ENCODE measurements at places on chromosomes 7 and 10.

GRCh38 chr7:131753620-131754222, 197.3 kb upstream of the PODXL start:
- DNase-seq: no peak

DNA sequence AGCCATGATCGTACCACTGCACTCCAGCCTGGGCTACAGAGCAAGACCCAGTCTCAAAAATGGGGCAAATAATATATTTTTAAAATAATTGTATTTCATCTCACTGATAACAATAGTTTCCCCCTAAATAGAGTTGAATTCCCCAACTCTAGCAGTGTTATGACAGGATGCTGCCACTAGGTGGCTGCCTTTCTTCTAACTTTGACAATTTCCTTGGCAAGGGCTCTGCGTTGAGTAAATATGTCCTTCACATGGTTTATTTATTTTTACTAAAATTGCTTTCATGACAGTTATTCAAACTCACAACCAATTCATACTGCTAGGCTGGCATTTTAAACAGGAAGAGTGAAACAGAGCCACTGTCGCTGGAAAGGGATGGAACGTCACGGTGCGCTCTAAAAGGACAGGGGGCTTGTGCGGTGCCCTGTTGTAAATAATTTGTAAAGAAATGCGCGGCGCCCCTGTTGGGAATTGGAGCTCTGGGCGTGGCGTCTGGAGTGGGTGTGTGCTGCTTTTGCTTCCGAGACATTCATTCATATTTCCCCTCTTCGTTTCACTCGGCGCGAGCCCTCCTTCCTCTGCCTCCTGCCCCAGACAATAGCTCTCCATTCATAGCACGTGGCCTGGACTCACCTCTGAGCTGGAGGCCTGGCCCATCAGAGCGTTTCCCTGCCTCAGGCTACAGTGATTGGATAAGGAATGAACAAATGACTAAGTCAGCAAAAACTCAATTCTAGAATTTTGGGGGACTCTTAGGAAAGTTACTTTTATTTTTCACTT, 20.5 kb upstream of the PITRM1 start:
- no peak for DNase-seq

DNA sequence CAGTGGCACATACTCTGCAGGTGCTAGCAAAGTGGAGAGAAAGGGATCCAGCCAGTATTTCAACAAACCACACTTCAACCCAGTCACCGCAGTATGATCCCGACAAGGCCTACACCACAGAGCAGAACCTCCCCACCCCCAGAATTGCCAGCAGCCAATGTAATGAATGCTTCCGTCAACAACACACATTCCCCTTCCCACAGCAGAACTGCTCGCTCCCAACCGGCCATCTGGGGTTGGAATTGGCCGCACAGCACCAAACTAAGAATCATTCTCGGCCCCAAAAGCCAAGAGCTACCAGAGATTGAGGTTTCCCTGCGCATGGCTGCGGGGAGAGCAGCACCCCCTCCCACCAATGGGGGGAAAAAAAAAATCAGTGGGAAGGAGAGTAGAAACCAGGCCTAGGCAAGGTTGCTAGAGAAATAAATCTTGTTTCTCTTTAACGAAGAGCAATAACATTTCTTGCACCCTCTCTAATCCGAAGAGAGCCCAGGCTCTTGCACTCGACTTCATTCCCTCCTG, 1.1 kb downstream of the WASL start:
- DNase-seq: peak; percentile 32

DNA sequence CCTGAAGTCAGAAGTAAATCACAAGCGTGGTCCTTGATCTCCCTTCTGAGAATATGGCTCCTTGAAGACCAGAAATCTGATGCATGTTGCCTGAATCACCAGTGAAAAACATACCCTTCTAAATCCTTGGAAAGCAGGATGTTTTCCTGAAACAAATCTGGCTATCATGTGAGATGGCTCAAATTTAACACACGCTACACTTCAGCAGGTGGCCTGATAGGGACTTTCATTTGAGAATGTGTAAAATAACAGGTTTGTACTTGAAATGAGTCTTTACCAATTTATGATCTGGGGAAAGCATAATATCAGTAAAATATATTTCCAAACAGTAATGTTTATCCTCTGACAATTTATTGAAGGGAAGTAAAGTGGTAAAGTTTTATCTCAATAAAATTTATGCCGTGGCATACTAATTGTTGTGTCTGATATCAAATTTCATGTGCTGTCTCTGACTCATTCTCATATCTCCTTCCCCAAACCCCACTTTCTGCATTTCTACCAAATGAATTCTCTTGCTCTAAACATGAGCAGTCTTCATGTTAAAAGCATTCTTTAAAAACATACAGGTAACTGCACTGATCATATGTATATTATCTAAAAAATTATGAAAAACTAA, 17.4 kb downstream of the CYP3A4 start:
- DNase-seq: no peak

GRCh38 chr7:97401398-97401797, 283.9 kb downstream of the SDHAF3 start:
- DNase-seq: no peak

- no peak for DNase-seq
Measured at GRCh38 chr10:24574578-24575155, 149.0 kb downstream of the ARHGAP21 start.

- no peak for DNase-seq
Measured at GRCh38 chr7:91892821-91893340, 12.4 kb upstream of the MTERF1 start.

DNA sequence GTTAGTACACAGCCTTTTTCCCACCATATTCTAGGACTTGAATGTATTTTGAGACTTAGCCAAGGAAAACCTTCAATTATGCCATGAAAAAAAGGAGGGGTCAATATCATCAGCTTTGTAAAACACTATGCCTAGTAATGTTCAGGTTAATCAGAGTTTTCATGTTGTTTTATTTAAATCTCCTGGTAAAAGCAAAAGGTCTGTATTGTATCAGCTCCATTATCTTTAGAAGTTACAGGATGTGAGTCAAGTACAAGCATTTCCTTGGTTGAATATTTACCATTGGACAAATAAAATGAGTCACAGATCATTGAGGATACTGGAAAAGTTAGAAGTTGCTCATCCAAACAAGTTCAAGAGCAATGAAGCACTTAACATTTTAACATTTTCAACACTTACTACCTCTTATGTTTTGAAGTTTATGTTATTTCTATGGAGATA, 89.9 kb upstream of the CAPZA2 start:
- DNase-seq: no peak

- no peak for DNase-seq
Measured at GRCh38 chr10:26502986-26503385, 64.8 kb downstream of the APBB1IP start.

GRCh38 chr7:19749658-19750057, 23.8 kb downstream of the TMEM196 start:
- no peak for DNase-seq

DNA sequence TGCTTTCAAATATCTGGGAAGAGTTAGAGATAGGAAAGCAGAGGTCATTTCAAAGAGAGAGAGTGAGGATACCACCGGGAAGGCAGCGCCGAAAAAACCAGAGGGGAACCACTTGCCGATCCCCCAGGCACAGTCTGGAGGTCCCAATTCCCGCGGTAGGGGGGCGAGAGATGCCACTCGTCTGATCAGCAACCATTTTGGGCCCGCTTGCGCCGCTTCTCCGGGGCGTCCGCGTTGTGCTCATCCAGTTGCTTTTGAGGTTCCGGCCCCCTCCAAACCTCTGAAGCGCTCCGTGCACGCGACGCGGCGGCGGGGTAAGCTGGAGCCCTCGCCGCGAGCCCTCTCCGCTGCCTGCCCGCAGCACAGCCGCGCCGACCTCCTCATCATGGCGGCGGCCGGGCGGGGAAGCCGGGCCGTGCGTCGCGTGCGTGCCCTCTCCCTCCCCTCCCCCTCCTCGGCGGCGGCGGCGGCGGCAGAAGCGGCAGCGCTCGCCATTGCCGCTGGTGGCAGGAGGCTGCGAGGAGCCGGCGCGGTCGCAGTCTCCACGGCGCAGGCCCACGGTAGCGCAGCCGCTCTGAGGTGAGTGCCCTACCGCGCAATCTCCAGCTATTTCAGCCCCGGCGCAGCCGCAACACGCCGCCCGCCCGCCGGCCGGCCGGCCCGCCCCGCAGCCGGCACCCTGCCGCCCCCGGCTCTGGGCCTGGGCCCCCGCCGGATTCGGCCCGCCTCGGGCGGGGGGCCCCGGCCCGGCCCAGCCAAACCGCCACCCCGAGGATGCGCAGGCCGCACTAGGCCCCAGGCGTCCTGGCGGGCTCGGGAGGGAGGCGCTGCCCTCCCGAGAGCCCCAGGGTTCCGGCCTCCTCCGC, at the start of gene NRF1:
Gene NRF1, plus strand, starts transcription at position 475 of the 866 bp plus-strand sequence. CDS start 45,632 bp downstream, outside the sequence.
- DNase-seq: peak; percentile 83

DNA sequence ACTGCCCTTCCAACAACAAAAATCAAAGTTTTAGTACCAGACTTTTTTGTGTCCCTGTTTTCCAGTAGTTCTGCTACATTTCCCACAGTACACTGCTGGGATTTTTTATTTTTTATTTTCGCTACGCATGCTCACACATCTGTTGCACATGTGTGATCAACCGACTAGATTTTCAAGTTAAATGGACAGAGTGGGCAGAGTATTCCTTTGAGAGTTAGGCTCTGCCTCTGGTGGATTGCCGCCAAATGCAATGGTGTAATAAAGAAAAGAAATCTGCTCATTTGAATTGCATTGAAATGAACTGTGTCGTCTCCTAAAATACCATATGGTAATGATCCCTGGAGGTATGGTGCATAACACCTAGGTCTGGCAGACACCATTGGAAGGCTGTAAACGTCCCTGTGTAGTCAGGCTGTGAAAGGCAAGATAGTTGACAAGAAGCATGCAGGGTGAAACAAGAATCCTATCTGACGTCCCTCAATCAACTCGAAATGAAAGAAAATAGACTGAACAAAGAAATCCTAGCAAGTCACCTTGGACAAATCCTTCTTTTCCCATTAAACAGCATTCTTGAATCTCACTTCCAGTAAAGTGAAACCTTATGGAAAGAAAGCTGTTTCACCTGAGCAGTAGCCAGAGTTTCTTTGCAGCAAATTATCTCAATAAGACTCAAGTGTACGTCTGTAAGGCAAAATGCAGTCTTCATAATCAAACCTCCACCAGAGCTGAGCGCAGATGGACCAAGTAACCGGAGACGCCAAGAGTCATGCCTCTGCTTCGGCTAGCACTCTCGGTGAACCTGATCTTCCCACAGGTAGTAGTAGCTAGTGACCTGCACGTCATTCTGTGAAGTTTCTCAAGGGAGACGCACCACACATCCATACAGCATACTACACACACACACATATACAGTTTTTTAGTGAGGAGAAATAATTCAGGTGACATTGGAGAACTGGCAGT, 357.3 kb downstream of the CRPPA start:
- DNase-seq: no peak

GRCh38 chr7:137996386-137996851, 5.5 kb downstream of the CREB3L2 start:
- DNase-seq: no peak

- no peak for DNase-seq
Measured at GRCh38 chr7:80478683-80479082, 33.2 kb downstream of the GNAT3 start.

GRCh38 chr7:87347207-87347606, 1.7 kb downstream of the CROT start:
- no peak for DNase-seq

GRCh38 chr10:62517252-62517651, 143.1 kb downstream of the ZNF365 start:
- no peak for DNase-seq

GRCh38 chr7:151410405-151411390, 860 bp upstream of the WDR86 start:
- DNase-seq: no peak

- DNase-seq: no peak
Measured at GRCh38 chr10:130480491-130480890, 344.3 kb downstream of the GLRX3 start.

- DNase-seq: peak; percentile 15
Measured at GRCh38 chr10:103493916-103494877, 692 bp downstream of the NEURL1 start.

- peak; percentile 30 for DNase-seq
Measured at GRCh38 chr7:129824291-129825208, 128.2 kb downstream of the UBE2H start.

GRCh38 chr10:22246680-22247391, 29.0 kb upstream of the EBLN1 start:
- DNase-seq: no peak

GRCh38 chr10:23343591-23344240, 881 bp downstream of the C10orf67 start:
- peak; percentile 54 for DNase-seq

DNA sequence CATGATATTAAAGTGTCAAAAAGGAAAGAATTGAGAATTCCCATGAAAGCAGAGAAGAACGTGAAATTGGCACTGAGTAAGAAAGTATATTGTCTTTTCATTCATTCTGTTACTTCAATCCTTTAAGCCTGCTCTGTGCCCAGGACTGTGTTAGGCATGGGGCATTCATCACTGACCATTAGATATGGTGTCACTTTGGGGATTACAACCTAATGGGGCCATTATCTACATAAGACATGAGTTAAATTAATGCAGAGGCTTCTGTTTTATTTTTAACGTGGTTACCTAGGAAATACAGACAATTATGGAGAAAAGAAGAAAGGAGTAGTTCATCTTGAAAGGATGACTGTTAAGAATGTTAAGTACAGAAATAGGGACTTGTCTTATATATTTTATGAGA, 163.5 kb upstream of the LRGUK start:
- DNase-seq: no peak

DNA sequence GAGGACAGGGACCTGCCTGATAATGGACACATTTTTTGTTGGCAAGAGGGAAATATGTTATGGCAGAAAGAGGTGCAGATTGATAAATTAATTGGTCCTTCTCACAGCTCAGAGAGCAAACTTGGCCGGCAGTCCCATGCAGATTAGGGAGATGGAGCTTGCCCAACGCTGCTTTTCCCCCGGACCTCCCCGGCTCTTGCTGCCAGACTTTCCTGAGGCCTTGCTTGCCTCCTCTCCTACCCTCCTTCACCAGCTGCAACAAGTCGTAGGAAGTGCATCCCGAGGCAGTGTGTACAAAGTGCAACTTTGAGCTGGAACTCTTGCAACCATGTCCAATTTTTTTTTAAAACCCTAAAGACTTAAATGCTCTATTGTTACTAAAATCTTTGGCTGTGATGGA, 215.5 kb downstream of the LRMDA start:
- DNase-seq: no peak

DNA sequence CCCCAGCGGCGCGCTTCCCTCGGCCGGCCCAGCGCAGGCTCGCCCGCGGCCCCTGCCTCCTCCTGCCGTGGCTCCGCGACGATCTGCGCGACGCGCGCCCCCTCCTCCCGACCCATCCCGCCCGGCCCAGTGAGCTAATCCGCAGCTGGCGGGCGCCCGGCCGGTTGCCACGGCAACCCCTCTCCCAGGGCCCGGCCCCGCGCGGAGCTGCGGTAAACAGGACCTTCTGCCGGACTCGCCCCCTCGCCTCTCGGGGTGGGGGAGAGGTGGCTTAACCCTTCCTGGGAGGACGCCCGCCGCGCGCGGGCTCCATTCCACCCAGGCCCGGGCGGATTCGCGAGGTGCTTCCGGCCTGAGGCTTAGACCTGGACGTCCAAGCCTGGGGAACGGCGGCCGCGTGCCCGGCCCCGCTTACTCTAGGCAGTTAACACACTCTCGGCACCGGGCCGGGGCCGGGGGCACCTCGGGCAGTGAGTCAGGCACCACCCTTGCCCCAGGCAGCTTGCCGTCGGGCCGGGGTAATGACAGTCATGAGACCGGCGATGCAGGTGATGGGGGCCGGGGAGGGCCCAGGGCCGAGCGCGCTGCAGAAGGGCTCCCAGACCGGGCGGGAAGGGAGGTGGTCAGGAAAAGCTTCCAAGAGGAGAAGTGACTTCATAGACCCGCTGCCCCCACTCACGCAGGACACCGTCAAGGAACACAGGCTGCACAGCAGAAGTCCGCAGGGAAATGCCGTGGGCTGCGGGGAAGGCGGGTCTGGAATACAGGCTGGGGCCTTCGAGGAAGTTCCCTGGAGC, at the start of gene DENND2A:
Gene DENND2A, minus strand, starts transcription at position 87 of the 797 bp plus-strand sequence. CDS start 38,416 bp downstream, outside the sequence.
- DNase-seq: peak; percentile 71
